ENCODE measurements at places on chromosomes 11 and 22.

GRCh38 chr11:17652556-17652955, 66.8 kb upstream of the MYOD1 start:
- DNase-seq = no peak

DNA sequence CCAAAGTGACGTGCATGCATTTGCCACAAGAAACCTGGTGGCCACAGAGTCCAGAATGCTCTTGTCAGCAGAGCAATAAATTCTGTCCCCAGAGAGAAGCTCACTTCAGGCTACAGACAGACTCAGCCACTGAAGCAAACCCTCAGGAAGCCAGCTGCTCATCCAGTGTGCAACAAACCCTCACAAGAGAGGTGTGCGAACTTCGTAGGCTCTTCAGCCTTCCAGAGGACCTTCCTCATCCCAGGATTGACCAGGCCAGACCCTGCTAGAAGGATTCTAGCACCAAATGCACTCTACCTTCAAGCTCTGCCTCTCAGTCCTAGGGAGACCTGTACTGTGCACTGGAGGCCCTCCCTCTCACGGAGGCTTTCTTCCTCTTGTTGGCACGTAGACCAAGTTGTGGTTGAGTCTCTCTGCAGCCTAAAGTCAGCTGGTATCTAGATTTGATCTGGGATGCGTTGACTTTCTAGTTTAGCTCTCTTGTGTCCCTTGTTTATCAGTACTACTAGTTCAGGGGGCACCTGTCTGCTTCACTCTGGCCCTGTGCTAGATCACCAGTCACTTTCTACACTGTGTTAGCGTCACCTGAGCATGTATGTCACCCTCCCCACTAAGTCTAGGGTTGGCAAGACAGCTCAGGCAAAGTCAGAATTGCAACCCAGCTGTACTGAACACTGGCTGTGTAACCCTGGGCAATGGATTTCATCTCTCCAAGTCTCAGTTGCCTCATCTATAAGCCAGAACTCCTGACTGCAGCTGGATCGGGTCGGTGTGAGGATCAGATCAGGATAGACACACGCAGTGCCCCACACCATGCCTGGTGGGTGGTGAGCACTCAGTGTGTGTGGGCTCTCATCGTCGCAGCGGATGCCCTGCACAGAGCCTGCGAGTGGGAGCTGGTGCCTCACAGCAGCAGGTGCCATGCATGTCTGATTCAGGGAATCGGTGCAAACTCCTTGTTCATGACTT, 22.1 kb upstream of the TMPRSS13 start:
- DNase-seq = peak; percentile 63

DNA sequence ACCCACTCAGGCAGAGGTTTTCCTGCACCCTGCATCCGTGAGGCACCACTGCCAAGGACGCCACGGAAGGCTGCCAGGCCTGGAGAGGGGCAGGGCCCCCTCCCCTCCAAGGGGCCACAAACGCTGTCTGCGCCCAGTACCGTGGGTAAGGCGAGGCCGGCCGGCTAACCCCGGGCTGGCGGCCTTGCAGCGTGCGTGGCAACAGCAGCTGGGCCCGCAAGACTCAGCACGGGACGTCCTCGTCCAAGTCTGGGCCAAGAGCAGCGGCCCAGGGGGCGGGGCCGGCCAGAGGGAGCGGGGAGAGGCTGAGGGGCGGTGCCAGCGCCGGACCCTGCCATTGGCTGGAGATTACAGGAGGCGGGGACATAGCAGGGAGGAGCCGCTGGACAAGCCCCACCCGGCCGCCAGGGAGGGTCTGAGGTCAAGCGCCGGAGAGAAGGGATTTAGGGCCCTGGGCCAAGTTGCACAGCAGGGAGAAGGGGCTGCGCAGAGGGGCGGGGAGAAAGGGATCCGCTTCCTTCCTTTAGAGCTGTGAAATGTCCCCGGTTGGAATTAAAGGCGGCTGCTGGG, 16.0 kb downstream of the SLC43A1 start:
- DNase-seq = peak; percentile 86

GRCh38 chr11:80261776-80262175, 820.9 kb upstream of the TENM4 start:
- no peak for DNase-seq

- peak; percentile 92 for DNase-seq
Measured at GRCh38 chr11:45921561-45922424, 663 bp upstream of the LARGE2 start.

- DNase-seq = no peak
Measured at GRCh38 chr11:93719310-93719709, 22.0 kb downstream of the TAF1D start.

GRCh38 chr11:87597725-87598124, 560.0 kb downstream of the TMEM135 start:
- peak; percentile 84 for DNase-seq

DNA sequence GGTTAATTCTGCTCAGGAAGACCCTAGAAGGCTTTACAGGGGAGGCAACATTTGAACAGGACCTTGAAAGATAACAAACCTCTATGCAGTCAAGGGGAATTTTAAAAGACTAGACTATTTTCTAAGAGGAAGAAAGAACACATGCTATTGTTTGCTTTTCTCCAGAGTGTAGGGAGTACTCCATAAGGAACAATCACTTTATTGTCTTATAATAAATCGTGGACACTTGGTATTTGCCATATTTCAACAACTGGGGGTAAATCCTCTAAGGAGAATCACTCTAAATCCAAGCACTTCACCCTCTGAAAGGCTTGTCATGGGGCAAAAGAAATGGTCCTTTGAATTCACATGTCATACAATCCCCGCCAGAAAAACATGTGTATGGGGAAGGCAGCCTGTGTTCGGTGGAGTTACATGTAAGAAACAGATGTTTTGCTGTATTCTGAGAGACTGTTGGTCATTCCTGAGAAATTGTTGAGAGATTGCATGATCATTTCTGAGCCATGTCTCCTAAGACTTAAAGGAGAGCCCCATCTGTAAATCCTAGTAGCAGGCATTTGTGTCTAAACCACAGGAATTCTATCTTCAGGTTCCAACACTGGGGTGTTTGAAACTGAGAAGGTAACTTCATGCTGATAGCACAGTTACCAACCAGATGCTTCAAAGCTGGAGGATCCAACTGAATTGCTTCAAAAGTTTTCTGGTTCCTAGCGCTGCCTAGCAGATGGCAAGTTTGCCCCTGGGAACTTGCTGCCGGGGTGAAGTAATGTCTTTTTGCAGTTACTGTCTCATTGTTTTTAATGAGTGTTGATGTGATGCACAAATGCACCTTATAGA, 66.8 kb downstream of the FZD4 start:
- DNase-seq = no peak

DNA sequence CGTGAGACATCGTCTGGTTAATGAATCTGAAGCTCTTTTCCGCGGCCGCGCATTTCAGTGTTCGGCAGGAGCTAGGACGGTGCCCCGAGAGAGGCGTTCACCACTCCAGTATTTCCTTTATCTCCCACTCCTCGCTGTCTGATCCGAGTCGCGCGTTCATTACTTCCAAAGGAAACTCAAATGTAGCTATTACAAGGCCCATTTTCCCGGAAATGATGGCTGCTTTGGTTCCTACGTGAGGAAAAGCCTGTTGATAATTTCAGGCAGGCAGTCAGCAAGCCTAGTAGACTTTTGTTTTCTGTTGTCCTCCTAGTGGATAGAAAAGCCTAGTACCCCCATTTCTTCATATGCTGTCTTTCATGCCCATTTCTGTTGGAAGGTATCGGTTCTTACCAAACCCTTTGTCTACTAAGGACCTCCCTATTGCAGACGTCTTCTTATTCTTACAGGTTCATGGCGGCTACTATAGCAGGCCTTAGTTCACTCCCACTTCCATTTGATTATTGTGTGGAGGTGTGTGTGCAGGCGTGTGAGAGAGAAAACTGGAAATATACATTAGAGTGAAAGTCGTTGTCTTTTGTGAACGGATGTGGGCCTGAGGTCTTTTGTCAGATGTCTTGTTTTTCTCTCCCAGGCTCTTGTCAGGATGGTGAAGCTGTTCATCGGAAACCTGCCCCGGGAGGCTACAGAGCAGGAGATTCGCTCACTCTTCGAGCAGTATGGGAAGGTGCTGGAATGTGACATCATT, 737 bp downstream of the RBM4 start:
- DNase-seq = no peak

- DNase-seq = no peak
Measured at GRCh38 chr11:17459236-17459896, 17.3 kb downstream of the ABCC8 start.

DNA sequence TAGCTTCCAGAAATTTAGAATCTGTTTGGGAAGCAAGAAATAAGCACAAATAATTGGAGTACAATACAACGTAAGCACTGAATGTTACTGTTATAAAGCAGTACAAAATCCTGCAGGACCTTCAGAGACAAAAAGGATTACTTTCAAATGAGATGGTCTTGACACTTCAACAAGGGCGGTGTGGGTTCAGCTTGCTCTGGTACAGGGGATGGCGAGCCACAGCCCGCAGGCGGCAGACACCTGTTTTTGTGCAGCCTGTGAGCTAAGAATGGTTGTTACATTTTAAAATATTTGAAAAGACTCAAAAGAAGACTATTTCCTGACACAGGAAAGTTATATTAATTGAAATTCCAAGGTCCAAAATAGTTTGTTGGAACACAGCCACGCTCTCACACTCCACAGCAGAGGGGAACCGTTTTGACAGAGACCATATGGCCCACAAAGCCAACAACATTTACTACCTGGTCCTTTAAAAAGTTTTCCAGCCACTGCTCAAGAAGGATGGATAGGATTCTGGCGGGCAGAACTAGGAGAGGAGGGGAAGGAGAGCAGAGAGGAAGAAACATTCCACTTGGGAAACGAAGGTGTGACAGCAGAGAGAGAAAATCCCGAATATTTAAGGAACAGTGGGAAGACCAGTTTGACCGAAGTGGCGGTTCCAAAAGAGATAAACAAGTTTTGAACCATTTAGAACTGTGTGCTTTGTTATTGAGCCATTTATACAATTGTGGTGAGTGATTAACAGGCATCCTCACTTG, 6.3 kb downstream of the PRDM10 start:
- no peak for DNase-seq

DNA sequence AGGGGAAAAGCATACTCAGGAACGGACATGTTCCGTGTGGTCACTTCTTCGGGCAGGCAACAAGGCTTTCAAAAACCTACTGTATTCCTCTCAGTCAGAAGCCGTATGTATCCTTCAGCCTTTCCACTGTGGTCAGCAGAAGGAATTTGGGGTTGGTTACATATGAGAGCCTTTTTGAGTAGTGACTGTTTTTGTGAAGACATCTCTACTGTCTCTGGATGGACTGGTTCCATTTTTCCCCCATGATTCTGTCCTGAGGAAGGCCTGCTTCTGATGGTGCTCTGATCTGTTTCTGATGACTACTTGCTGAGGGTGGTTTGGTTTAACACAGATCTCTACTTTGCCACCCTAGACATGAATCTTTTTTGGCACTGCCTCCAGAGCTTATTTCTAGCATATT, 63.7 kb upstream of the HORMAD2 start:
- no peak for DNase-seq

DNA sequence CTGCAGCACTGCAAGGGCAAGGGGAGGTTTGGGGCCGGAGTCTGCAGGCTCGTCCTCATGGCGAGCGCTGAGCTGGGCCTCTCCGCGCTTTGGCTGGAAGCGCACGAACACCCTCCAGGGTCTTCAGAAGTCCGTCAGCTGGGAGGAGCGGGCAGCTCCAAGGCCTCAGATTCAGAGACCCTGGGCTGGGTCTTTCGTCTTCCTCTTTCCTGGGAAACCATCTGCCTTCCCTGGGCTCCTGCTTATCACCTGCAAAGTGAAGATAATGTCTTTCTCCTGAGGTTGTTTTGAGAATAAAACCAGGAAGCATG, 525.6 kb downstream of the BRD1 start:
- no peak for DNase-seq

GRCh38 chr11:118633979-118634378, 26.6 kb downstream of the PHLDB1 start:
- DNase-seq = no peak

DNA sequence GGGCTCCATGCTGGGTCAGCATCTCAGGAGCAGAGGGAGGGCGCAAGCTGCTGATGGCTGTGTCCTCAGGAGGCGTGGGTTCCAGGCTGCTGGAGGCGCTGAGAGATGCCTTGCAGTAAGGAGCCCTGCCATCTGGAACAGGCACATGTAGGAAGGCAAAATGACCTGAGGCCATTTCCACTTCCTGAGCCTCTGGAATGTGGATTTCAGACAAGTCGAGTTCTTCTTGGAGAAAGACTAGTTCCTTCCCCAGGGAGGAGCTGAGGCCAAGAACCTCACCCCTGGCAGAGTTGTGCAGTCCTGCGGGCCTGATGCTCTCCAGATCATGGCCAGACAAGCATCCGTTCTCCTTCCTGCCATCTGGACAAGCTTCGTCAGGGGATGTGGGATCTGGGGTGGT, 19.3 kb downstream of the HPS4 start:
- no peak for DNase-seq

- no peak for DNase-seq
Measured at GRCh38 chr11:95451261-95451660, 220.3 kb upstream of the SESN3 start.

DNA sequence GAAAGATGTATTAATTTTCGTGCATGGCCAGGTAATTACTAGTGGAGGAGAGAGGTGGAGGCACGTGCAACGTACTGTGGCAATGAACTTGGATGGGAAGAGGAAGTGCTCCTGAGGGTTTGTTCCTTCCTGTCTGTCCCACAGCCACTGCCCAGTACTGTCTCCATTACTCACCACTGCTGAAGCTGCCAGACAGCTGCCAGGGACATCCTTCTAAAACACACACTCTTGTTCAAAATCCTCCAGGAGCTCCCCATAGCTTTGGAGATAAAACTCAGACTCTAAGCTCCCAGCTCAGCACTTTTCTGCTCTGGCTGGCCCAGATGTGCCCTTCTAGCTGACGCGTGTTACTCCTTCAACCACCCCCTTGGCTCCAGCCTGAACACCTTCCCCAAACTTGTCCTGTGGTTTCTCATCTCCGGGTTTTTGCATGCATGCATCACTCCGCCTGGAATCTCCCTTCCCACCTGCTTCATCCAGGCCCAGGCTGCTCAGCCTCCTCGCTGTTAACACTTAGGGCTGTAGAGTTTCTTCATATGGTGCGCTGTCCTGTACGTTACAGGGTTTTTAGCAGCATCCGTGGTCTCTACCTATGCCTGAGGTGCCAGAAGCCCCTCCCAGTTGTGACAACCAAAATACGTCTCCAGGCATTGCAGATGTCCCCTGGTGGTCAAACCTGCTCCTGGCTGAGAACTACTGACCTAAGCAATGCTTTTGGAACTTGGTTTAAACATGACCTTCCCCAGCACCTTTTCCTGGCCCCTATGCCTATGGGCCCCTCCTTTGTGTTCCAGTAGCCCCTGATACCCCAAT, 69.5 kb downstream of the C11orf91 start:
- DNase-seq = no peak

- no peak for DNase-seq
Measured at GRCh38 chr22:46589871-46590271, 30.3 kb upstream of the GRAMD4 start.
